ENCODE measurements at places on chromosomes 12 and 14.
A peak's percentile ranks its signal among the peaks of the same experiment; 100 is the strongest.

DNA sequence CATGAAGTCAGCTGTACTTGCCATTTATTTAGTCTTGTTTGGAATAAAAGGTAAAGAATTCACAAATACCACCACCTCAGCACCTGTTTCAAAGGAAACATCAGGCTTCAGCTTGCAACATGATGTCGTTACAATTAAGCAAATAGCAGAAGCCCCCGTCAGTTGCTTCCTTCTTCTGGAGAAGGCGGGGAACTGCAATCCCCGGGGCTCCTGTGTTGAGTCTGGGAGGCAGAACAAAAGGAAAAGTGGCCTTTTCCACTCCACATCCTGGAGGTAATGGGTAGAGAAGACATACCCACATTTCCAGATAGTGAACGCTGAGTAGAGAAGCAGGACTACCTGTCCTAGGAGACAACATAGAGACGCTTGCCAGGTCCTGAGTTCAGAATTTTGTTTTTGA lies 92.8 kb downstream of the DNAH10 start:
- DNase-seq: no peak

GRCh38 chr12:6140651-6141447 lies 16.4 kb upstream of the VWF start:
- peak; percentile 96 for DNase-seq

- DNase-seq: no peak
Observed at GRCh38 chr12:52392465-52393007, 7.1 kb upstream of the KRT84 start.

DNA sequence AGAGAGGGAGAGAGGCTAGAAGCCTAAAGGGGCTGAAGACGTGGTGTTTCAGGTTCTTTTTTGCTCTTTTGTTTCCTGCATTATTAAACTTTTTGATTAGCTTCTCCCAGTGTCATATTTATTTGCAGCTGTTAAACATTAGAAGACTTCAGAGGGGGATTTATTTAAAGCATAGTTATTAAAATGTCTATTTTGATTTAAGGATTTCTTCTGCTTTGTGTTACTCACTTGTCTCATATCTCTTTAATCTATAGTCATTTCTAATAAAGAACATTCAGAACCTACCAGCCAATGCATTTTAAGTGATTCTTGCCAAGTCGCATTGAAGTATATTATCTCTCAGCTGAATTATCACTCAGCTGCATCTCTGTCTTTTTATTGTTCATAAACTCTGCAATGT lies 152.0 kb upstream of the DYRK2 start:
- DNase-seq: no peak

GRCh38 chr14:105203057-105203531 lies 22.0 kb upstream of the NUDT14 start:
- peak; percentile 73 for DNase-seq
